Brain pericyte (primary cell): ENCODE measurements at places on chromosomes 2 and 18.
A peak's percentile ranks its signal among the peaks of the same experiment; 100 is the strongest.

- no peak for DNase-seq
Observed at GRCh38 chr18:23212161-23212560, 76.9 kb downstream of the CABLES1 start.

DNA sequence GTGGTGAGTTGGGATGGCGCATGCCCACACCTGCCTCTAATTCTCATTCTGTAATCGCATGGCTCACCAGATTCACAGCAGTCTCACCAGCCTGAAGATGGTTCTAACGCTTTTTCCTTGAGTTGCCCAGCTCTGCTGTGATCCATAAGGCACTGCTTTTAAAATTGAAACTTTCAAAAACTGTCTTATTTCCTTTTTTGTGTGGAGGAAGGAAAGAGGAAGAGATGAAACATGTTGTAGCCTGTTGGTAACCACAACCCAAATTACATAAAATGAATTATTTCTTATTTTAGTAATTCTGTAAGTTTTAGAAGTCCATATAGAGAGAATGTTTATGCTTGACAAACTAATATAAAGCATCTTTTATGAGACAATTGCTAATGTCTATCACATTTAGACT, 165.4 kb downstream of the RBM43 start:
- no peak for DNase-seq

DNA sequence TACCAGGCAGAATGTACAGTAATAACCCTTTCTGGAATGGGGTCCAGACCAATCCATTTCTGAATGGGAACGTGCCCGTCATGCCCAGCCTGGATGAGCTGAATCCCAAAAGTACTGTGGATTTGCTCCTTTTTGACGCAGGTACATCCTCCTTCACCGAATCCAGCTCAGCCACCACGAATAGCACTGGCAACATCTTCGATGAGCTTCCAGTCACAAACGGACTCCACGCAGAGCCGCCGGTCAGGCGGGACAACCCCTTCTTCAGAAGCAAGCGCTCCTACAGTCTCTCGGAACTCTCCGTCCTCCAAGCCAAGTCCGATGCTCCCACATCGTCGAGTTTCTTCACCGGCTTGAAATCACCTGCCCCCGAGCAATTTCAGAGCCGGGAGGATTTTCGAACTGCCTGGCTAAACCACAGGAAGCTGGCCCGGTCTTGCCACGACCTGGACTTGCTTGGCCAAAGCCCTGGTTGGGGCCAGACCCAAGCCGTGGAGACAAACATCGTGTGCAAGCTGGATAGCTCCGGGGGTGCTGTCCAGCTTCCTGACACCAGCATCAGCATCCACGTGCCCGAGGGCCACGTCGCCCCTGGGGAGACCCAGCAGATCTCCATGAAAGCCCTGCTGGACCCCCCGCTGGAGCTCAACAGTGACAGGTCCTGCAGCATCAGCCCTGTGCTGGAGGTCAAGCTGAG, 89.6 kb downstream of the SH3BP4 start:
- no peak for DNase-seq

- no peak for DNase-seq
Observed at GRCh38 chr2:120220756-120221155, 2.4 kb downstream of the TMEM185B start.

DNA sequence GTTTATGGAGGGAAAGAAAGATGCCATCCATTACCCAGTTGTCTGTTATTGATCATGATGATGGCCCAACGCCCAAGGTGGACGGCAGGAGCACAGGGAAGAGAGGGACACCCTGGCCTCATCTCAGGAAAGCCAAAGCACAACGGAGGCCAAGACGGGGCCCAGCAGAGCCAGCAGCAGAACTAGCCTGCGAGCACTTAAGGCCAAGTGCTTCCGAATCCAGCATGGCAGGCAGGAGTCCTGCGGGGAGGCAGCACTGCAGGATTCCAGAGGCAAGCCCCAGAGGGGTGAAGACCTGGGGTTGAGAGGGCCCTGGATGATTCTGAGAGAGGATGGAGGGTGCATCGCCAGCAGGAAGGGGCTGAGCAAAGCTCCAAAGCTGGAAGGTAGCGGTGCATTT, 28.3 kb upstream of the KLHL29 start:
- no peak for DNase-seq

DNA sequence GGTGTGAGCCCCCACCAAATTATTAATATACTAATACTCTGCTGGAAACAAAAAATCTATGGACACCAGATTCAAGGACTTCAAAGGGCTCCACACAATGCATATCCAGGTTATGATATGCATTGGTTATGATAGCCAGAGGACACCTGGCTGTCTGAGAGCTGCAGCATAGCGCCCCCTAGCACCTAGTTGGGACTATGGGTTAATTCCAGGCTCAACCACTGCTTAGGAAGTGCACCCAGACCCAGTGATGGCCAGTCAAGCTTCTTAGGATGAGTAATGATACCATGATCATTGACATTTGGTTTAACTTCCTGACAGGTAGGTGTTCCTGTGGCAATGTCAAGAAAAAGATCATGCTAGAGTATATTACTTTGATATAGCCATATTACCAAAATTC, 3.8 kb upstream of the FRZB start:
- DNase-seq: no peak

DNA sequence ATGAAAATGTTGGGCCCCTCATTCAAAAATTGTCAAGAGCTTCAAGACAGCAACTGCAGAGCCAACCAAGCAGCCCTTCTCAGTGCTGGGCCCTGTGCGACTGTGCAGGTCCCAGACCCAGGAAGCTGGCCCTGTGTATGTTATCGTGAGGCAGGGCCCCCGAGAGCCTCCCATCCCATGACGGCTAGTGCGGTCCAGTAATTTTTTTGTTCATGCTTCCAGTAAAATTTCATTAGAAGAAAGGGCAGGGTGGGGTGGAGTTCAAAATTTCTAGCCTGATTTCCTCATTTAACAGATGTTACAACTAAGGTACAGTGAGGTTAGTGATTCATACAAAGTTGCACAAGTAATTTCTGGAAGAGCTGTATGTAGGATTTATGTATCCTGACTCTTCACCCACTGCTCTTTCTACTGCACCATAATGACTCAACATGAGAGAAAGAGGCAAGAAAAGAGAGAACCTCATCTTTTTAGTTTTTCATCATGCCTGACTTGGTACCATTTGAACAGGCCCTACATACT, 105.5 kb downstream of the ZEB2 start:
- peak; percentile 40 for DNase-seq

DNA sequence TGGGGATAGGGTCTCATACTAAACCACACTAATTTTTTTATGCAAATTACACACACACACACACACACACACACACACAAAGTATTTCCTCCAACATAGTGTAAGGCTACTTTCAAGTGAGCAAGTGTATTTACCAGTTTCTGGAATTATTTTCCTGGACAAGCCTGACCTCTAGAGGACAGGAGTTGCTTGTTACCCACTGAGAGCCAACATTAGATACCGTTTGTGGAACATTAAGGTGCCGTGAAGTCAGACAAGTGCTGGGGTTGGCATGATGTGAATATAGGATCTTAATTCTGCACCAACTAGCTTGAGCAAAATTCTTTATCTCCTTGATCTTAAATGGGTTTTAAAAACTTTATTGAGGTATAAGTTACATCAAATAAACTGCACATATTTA, 39.3 kb upstream of the SERPINB2 start:
- no peak for DNase-seq

DNA sequence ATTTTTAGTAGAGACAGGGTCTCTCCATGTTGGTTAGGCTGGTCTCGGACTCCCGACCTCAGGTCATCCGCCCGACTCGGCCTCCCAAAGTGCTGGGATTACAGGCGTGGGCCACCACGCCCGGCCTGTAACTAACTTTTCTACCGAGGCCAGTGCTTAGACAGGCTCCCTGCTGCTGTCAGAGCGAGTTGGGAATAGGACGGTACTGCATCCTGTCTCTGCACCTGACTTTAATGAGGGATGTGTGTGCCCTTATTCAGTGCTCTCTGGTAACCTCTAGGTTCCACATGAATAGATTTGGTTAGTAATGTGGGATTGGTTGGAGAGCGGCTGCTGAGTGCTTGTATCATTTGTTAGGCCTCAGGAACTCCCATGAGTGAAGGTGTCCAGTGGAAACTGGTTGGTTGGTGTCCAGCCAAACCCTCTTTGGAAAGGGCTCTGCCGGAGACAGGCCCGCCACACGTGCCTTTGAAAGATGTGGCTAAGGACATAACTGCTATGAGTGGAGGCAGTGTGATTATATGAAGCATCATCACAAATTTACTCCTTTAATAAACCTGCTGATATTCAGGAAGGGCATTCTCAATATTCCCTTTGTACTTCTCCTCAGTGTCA, 36.6 kb downstream of the MYOM1 start:
- no peak for DNase-seq

- no peak for DNase-seq
Observed at GRCh38 chr2:40416486-40416885, 35.4 kb downstream of the SLC8A1 start.

DNA sequence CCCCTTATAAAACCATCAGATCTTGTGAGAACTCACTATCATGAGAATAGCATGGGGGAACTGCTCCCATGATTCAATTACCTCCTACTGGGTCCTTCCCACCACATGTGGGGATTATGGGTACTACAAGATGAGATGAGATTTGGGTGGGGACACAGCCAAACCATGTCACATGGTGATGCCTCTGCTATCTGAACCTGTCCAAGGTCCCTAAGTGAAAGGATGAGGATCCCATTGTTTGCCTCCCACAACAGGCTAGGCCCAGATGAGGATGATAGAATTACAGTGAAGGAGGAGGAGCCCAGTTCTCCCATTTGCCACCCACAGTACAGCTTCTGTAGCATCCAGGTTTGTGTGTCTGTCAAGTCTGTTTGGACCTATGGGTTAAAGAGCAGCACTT, 65.4 kb downstream of the PRKCE start:
- no peak for DNase-seq

- no peak for DNase-seq
Observed at GRCh38 chr2:128867311-128867710, 548.6 kb upstream of the HS6ST1 start.

DNA sequence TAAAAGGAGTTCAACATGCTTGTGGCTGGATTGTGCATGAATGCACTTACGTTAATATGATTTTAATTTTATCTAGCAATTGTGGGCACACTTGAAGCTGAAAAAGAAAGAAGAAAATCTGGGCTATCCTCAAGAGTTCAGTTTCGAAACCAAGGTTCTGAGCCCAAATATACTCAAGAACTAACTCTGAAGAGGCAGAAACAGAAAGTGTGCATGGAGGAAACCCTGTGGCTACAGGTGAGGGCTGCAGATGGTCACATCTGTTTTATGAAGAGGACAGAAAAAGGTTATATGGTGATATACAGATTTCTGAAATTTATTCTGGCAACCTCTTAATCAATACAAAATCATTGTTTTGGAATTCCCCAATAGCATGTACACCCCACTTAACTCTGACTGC, 57.3 kb downstream of the ITGA6 start:
- DNase-seq: no peak

DNA sequence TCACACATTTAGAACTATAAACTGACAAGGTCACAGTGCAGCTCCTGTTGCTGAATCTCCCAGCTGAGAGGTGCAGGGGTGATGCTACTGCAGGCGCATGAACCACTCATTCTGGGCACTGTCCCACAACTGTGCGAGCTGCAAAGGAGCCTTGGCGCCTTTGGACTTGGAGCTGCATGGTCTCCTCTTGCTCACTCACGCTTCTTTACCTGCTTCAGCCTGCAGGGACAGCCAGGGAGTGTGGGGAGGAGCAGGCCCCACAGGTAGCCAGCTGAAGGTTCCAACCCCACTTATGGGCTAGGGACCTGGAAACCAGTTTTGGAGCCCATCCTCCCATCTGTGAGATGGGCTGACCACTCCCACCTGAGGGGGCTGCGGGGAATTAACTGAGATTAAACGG, 75.0 kb downstream of the UXS1 start:
- no peak for DNase-seq

DNA sequence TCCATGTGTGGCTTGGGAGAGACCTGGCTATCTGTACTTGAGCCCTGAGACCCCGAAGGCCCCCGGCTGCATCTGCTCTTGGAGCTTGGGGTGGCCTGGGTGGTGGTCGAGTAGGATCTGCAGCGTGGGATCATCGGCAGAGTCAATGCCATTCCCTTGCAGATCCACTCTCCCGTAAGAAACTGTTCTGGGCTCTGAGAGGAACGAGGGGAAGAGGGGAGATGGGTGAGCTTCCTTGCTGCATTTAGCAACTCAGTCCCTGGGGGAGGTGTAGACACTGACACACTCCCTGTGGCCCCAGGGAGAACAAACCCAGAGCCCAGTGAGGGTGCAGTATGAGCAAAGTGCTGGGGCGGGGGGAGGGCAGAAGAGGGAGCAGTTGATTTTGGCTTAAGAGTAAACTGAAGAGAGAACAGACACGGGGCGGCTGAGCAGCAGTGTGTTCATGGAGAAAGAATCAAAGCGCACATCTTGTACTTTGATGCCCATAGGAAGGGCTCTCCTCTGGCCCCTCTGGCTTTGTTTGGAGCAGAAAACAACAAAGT, 8.5 kb downstream of the GREB1 start:
- DNase-seq: no peak

GRCh38 chr2:143698352-143698751, 569.1 kb downstream of the ARHGAP15 start:
- DNase-seq: no peak

GRCh38 chr18:80148326-80149199, 39.5 kb downstream of the ADNP2 start:
- DNase-seq: no peak

- DNase-seq: no peak
Observed at GRCh38 chr2:128727404-128727803, 408.7 kb upstream of the HS6ST1 start.

DNA sequence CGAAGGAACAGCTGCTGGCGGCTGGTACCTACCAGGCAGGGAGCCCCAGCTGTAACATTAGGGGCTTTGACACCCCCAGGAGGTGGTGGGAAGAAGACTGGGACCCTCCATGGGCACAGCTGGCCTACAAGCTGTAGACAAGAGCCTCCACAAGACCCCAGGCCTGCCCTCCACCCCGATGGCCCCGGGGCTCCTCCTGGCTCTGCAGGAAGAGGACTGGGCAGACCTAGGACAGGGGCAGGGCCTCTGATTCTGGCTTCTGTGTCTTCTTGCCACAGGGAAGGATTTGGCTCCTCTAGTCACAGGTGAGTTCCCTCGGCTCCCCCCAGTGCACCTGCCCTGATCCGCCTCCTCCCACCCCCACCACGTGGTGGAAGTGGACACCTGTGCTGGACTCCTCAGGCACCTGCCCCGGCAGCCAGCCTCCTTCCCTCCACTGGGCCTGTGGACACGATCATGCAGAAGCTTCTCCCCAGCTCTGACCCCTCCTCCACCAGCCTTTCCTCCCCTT, 53.4 kb upstream of the ODC1 start:
- no peak for DNase-seq

- no peak for DNase-seq
Observed at GRCh38 chr2:12467303-12467702, 249.4 kb upstream of the TRIB2 start.

GRCh38 chr2:142038826-142039225, 92.0 kb downstream of the LRP1B start:
- DNase-seq: no peak
